Left forelimb (tissue), 1 donor: ENCODE measurements at places on chromosomes 11 and 22.

DNA sequence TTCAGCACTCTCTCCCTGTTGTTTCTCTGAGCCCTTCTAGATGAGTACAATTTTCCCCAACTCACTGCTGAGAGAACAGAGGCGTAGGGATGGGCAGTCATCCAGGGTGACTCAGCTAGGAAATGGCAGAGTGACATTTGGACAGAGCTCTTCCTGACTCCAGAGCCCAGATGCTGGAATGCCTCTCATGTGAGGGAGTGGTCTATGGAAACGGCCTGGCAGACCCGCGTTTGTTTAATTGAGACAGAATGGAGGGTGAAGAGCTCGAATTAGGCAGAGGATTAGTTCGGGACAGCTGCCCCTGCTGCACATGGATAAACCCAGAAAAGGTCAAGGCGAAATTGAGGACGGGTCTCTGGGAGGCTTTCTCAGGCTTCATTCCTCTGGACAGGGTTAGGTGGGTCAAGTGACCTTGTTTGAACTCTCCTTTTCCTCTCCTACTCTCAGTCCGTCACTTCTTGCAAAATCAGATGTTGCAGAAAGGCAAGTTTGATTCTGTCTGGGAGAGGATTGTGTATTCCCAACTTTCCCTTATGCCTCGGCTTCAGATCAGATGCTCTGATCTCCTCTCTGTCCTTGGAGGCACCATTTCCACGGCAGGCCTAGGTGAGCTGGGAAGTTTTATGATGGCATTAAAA lies 7.6 kb upstream of the LMO2 start:
- DNase-seq, result peak; percentile 77

GRCh38 chr11:30917859-30918478 lies 331.8 kb upstream of the MPPED2 start:
- DNase-seq, result no peak

GRCh38 chr11:59062602-59063529 lies 23.2 kb upstream of the GLYATL1B start:
- no peak for DNase-seq

GRCh38 chr11:71089571-71089970 lies 162.8 kb downstream of the SHANK2 start:
- no peak for DNase-seq

DNA sequence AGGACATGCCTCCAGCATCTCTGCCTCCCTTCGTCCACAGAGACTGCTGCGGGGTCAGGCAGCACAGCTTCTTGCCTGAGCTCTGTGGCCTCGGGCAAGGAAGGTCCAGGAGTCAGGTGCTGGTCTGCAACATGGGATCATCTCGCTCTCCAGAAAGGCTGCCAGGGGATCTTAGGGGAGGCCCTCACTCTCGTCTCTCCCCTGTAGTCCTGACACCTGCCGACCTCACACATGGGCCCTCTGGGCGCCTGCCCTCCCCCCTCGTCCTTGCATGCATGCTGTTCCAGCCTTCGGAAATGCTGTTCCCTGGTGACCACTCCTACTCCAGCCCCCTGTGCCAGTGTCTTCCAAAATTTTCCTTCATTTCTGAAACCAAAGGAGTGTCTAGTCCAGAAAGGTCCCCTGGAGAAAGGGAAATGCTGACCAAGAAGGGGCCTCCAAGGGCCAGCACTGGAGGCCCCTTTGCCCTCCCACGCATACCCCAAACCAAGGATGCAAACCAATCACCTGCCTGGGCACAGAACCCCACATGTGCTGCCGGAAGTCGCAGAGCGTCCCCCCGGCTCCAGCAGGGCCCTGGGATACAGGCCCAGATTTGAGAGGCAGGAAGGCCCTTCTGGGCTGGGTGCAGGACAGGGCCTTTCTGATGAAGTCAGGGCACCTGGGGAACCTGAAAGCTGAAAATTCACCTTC lies 41.0 kb downstream of the IGF2 start:
- DNase-seq, result no peak

DNA sequence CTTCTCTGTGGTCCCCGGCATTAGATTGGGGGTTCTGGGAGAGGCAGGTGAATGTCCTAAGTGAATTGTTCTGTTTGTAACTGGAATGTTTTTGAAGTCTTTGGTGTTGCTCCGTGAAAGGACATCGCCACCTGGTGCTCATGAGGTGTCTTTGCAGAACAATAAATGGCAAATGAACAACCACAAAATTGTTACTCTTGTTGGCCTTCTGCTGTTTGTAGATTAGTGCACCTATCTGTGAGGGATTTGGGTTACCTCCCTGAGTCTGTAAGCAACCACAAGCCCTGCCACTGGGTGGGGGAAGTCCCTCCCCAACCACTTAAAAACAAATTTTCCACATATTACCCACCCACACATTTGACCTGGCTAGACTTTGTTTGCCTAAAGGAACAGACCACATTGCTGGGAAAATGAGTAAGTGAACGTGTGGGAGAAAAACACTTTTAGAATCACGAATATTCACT lies 4.7 kb downstream of the MPEG1 start:
- no peak for DNase-seq

DNA sequence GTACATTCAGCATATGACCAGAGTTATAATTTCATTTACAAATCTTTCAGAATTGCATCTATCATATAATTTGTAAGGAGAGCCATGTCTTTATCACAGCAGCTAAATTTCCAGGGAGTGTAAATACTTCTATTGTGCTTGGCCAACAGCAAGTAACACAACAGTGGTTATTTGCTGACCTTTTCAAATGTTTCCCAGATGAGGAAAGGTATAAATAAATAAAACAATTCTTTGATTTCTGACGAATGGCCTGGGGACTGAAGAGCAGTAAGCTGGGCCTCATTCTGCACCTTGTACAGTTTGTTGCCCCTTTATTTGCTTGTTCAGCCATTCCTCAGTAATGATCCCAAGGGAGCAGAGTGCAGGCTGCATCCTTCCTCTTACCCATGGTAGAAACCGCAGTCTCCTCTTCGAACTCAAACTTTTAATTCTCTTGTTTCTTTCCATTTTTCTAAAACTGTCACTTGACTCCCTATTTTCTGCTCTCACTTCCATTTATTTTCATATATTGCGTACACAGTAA lies 132.8 kb downstream of the DDX10 start:
- no peak for DNase-seq

DNA sequence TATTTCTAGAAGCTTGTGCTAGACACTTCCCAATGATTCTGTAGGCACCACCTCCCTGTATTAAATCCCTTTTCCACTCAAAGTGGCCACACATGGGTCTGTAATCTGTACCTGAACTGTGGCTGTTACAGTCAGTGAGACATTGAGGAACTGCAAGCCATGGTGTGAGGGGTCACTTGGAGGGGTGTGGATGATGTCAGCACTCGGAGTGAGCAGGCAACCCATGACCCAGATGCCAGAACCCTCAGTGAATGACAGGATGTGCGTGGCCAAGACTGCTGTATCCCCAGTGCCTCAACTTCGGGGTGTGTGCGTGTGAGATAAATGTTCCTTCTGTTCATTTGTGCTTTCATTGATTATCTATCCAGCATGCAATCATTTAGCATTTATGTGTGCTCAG lies 14.7 kb upstream of the SHANK3 start:
- DNase-seq, result no peak

DNA sequence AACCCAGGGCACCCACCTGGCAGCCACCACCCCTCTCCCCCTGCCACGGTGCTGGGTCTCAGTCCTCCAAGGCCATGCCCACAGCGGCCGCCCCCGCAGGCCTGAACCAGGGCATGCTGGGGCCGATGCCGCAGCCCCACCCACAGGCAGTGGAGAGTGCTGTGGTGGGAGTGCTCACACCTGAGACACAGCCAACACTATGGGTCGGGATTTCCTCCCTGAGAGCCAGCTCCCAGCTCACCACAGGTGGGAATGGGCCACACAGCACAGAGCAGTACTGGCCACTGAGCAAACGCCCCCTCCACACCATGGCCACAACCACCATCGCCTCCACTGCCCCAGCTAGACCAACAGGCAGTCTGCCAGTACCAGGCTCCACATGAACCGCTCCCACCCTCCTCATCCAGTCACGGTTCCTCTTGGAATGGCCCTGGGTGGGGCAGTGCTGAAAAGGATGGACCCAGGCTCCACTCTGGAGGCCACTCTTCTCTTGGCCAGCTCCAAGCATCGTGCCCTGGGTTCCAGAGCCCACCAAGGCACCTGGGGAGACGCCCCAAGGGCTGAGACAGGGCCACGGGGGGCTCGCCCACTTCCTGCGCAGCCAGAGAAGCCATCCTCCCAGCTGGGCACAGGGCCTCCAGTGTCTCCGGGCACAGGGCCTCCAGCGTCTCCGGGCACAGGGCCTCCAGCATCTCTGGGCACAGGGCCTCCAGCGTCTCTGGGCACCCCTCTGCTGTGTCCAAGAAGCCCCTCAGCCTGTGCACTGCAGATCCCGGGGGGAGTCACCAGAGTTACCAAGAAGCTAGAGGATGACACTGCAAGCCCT lies 14.2 kb downstream of the MOB2 start:
- DNase-seq, result no peak

DNA sequence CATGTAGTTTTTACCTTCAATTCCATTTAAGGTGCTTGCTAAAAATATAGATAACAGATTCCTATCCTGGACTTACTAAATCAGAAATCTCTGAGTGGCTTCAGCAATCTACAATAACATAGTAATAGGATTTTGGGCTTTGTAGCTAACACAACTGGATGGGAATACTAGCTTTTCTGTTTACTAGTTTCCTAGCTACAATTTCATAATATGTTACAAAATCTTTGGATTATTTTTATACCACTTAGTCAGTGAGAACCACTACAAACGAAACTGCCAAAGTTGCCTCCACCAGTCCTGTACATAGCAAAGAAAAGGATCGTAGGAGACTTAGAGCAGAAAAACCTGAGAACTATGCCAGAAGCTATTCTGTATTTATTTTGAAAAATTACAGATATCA lies 87.7 kb upstream of the ANO3 start:
- DNase-seq, result no peak

- DNase-seq, result no peak
These were observed 16.2 kb upstream of the EIF4G2 start for GRCh38 chr11:10824888-10825287.

DNA sequence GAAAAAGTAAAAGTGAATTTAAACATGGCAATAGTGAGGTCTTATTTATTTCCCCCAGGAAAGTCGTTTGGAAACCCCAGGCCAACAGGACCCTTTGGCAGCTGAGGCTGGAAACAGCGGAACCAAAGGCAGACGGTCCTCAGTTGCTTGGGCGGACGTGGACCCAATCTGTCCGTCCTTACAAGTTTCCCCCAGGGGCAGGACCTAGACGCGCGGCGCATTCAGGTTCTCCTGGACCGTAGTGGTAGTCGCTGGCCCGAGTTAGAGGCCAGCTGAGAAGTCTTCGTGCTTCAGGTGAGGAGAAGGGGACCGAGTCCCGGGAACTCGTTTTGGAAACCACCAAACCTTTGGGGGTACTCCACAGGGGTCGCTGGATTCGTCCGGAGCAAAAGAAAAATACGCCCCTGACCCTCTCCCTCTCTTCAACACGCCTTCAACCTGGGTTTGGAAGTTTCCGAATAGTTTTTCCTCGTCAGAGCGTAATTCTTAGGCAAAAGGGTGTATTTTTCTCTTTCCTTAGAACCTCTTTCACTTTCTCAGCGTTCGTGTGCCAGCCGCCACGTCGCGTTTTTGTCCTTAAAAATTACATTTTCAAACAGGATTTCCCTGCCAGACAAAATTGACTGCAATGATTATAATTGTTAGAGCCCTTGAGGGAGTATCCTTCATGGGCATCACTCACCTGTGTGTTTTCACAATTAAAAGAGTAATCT lies 2.1 kb downstream of the METTL15 start:
- peak; percentile 81 for DNase-seq

GRCh38 chr11:15758857-15759465 lies 597.4 kb downstream of the SOX6 start:
- DNase-seq, result no peak

GRCh38 chr11:62479631-62480201 lies 60.9 kb downstream of the SCGB1A1 start:
- DNase-seq, result no peak

GRCh38 chr11:5362017-5362625 lies 10.8 kb downstream of the OR51B6 start:
- DNase-seq, result no peak

DNA sequence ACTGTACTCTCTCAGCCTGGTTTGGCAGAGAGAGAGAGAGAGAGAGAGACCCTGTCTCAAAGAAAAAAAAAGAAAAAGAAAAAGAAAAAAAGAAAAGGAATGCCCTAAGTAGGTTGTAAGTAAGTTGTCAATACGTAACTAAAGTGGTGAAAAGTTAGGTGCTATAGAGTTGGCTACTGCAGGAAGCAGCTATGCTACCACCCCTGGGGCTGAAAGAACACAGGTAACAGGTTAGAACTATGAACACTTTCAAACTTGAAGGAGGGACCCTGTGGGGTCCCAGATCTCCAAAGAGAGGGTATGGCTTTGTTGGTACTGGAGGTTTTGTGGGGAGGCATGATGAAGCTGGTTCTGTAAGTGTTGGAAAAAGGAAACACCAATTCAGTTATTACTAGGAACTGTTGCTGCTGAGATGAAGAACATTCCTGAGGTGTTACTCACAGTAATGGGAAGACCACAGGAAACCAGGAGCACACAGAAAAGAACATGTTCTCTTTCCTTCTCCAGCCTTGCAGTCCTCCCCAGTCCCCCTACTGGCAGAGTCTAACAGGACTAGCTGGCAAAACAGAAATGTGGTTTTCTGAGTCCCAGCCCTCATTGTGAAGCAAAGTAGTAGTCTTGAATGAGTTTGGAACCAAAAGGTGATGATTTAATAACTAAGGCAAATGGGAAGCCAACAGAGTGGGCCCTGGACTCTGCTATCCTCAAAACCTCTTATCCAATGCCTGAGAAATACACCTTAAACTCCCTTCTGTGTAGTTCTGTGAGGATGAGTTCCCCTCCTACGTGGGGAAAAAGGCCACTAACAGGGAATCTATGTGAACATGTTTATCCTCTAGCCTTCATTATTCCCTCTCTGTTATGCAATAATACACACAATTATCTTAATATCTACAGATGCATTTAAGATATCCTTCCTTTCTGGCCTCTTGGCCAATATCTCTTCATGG lies 427.0 kb upstream of the DDI1 start:
- DNase-seq, result no peak

GRCh38 chr11:70604630-70605467 lies 206.5 kb downstream of the CTTN start:
- no peak for DNase-seq

- DNase-seq, result peak; percentile 72
These were observed 564 bp downstream of the THAP12 start for GRCh38 chr11:76380159-76380976.

- DNase-seq, result no peak
These were observed 86.1 kb upstream of the ZBED5 start for GRCh38 chr11:10943968-10944367.

- no peak for DNase-seq
These were observed 39.4 kb downstream of the ZBTB16 start for GRCh38 chr11:114098927-114099326.

DNA sequence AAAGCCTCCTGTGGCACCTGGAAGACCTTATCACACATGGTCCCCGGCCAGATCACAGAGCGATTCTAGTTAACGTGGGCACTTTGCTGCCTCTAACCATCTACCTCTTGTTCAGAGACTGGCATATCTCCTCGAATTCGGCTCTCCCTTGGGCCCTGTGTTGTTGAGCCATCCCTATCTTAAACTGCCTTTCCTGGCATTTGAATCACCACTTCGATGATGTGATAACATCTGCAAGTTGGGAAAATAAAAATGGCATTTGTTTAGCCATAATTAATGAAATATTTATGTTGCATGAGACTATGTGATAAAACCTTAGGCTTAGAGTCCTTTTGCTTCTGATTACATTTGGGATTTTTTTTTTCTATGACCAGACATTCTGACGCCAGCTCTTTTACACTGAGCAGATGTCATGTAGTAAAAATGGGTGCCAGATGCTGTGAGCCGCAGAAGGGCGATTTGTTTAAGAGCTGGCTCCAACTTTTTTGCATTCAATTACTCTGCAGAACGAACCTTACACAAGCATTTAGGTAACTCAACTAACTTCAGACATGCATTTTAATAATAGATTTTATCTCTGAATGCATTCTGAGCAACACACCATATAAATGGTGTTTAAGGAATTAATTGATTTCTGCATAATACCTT lies 58.5 kb upstream of the PARVA start:
- no peak for DNase-seq
